ENCODE measurements at places on chromosomes 16 and 17.

- no peak for DNase-seq
Observed at GRCh38 chr17:72467841-72468653, 347.2 kb downstream of the SOX9 start.

DNA sequence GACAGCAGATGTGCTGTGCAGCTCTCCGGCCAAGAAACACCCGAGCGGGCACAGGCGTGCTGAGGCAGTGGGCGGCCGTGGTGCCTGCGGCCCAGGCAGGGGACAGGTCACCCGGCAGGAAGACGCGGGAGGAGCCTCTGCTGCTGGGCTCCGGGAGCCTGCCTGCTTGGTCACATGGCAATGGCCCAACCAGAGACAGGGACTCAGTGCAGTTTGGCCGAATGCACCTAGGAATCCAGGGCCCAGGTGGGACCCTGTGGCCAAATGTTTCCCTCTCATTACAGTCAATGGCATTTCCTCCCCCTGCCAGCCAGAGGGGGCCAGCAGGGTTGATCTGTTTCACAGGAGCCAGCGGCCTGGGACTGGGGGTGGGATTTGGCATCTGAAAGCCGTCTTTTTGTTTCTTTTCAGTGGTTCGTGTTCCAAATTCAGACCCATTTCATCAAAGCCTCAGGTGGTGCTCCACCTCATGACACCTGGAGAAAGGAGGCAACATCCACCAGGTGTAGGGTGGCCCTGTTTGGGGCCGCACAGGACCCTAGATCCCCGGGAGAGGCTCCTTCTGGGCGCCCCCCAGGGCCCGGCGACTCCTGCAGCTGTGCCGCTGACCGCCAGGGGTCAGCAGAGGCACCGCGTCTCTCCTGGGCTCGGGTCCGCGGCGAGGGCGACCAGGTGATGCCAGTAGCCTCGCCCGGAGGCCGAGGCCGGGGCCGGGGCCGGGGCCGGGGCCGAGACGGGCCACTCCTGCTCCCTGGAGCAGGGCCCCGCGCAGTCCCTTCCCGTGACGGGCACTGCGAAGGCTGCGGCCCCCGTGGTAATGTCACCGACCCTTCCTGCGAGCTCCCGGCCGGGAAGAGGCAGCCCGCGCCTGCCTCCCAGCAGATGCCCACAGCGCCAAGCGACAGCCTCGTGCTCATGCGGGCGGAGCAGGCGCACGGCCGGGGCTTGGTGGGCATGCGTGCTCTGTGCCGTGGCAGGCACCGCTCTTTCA, 118.5 kb downstream of the C16orf78 start:
- DNase-seq = peak; percentile 42

DNA sequence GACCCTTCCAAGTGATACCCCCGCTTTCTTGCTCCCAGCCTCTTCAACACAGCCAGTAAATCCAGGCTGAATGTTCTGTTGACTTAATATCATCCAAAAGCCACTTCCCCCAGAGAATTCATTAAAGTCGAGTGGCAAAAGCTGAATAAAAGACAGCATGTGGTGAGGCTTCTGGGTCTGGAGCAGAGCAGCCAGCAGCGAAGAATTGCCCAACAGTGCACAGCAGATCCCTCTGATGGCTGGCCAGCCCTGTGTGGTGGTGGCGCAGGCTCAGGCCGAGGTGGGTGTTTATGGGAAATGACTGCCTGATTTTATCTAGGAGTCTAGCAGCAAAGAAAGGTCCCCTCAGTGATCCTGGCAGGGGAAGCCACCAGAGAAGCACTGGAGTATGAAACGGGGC, 30.3 kb upstream of the RCVRN start:
- DNase-seq = no peak

- DNase-seq = no peak
Observed at GRCh38 chr16:57614944-57615343, 13.5 kb upstream of the ADGRG1 start.

GRCh38 chr16:9868606-9869149, 313.6 kb downstream of the GRIN2A start:
- no peak for DNase-seq

DNA sequence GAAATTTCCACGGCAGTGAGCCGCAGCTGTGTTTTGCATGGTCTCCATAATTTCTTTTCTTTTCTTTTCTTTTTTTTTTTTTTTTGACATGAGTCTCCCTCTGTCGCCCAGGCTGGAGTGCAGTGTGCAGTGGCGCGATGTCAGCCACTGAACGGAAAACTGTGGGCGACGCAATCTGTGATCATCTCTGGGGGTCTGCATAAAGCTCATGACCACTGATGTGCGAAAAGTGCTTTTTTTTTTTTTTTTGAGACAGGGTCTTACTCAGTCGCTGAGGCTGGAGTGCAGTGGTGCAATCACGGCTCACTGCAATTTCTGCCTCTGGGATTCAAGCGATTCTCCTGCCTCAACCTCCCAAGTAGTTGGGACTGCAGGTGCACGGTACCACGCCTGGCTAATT, 117.6 kb downstream of the ABCC6 start:
- no peak for DNase-seq

DNA sequence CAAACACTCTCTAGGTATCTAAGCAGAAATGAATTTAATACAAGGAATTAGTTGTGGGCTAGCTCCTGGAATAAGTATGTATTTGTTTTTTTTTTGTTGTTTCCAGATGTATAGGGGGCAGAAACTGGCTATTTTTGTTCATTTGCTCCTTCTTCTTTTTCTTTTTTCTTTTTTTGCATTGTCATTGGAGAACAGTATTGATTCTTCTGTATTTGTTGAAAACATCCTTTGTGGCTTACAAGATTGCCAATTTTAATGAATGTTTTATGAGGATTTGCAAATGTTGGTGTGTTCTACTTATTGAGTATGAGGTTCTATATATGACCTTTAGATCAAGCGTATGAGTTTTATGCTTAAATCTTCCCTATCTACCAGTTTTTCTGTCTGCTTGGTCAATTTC, 5.6 kb upstream of the PCTP start:
- DNase-seq = no peak

DNA sequence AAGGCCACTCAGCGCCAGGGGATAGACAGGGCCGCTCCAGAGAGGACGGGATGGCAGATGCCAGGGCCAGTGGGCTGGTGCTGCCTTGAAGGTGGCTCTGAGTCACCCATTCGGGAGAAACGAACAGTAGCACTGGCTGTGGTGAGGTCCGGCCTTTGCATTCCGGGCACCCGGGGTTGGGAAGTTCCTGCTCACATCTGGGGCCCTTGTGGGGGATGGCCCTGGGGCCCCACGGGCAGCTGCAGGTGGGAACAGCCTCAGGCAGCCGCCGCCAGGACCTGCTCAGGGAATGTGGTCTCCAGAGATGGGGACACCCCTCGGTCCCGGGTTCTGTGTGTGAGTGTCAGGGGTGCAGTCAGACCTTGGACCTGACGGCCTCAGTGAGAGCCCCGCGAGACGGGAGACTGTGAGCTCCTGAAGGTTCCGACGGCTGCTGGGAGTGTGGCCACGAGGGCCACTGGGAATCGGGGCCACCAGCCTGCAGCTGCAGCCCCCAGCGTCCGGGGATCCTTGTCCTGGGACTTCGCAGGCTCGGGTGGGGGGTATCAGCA, 1.4 kb downstream of the CBFA2T3 start:
- no peak for DNase-seq
